Liver (tissue), 10 donors: ENCODE measurements at places on chromosomes 16 and 17. TPM values are rescaled to one million over a fixed set of nuclear protein-coding genes. Genes with fewer than 3 reads are reported as not detected.

GRCh38 chr16:67284699-67285646, 5.6 kb downstream of the PLEKHG4 start:
- no peaks in the 10 kb centered on the region for H3K4me1 ChIP-seq
- H3K4me3 ChIP-seq = no peak overlapping the region
- no peak for DNase-seq
- no peaks in the 10 kb centered on the region for H3K27me3 ChIP-seq
- no peak overlapping the region for H3K27ac ChIP-seq
- H3K36me3 ChIP-seq = no peaks in the 10 kb centered on the region

DNA sequence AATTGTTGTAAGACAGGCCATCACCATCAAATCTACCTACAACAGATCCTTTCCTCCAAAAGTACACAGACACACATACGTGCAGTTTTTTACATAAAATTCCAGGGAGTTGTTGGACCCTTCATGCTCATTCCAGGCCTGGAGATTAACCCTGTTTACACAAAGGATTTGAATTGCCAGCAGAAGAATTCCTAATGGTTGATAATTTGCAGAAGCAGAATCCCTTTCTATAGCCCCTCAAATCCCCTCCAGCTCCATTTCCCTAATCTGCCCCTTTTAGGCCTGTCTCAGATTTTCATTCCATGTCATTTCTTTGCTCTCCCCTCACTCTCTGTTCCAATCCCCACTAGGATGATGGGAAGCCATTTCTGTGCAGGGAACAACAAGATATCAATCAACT, 102.9 kb upstream of the TOX3 start:
- H3K27me3 ChIP-seq = no peaks in the 10 kb centered on the region
- no peaks in the 10 kb centered on the region for H3K4me1 ChIP-seq
- no peaks in the 10 kb centered on the region for H3K36me3 ChIP-seq
- DNase-seq = no peak
- H3K4me3 ChIP-seq = no peak overlapping the region
- no peak overlapping the region for H3K27ac ChIP-seq

- H3K36me3 ChIP-seq = no peaks in the 10 kb centered on the region
- no peak for DNase-seq
- no peaks in the 10 kb centered on the region for H3K27me3 ChIP-seq
- no peak overlapping the region for H3K4me3 ChIP-seq
Observed at GRCh38 chr16:50974438-50975036, 176.5 kb downstream of the SALL1 start.

DNA sequence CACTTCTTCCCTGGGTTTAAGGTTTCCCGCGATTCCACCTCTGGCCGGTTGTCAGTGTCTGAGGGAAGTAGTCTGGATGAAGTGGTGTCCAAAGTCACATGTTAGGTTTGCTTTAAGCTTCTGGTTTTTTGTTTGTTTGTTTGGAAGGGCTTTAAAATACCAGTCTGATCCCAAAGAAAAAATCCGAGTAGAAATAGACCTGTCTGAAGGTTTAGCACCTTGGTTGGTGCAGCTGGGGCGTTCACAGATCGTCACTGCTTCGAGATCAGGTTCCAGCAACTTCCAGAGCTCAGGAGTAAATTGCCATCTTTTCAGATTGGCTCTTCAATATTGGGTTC, 567 bp downstream of the TMEM97 start:
- no peaks in the 10 kb centered on the region for H3K36me3 ChIP-seq
- H3K27ac ChIP-seq = peak overlapping the region; percentile 83
- DNase-seq = no peak
- H3K27me3 ChIP-seq = no peaks in the 10 kb centered on the region

- no peak overlapping the region for H3K27ac ChIP-seq
- H3K36me3 ChIP-seq = peaks cover 5% of the 10 kb centered on the region
- no peaks in the 10 kb centered on the region for H3K4me1 ChIP-seq
- H3K27me3 ChIP-seq = no peaks in the 10 kb centered on the region
Observed at GRCh38 chr16:69929480-69929879, 21.7 kb upstream of the CLEC18A start.

DNA sequence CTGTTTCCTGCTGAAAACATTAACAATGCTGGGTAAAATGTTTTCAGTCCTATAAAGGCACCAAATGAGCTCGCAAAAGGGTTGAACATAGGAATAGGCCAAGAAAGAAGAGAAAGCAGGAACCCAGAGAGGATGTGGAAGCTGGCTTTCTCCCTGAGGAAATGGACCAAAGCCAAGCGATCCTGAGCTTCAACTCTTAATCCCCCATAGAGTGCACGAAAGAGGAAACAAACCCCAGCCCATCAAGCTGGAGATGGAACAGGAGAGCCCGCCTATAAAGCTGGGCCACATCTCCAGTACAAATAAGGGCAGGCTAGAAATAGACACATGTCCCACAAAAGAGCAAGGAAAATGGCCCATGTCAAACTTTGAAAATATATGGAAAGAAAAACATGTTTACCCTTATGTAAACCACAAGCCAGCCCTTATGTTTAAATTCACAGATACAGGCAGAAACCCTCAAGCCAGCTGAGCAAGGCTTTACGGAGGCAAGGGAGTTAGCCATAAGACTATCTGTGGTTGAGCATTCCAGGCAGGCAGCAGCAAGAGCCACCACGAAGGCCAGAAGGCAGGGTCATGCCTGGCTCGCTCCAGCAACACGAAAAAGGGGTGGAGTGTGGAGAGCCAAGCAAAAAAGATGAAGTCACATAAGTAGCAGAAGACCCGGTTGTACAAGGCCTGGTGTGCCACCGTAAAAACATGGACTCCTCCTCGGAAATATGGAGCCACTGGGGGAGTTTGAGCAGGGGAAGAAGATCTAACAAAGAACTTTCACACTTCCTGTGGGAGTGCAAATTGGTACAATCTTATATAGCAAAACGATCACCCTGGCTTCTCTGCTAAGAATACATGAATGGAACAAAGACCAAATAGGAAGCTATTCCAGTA, 27.8 kb downstream of the COPRS start:
- H3K27me3 ChIP-seq = no peaks in the 10 kb centered on the region
- H3K27ac ChIP-seq = no peak overlapping the region
- H3K36me3 ChIP-seq = no peaks in the 10 kb centered on the region

DNA sequence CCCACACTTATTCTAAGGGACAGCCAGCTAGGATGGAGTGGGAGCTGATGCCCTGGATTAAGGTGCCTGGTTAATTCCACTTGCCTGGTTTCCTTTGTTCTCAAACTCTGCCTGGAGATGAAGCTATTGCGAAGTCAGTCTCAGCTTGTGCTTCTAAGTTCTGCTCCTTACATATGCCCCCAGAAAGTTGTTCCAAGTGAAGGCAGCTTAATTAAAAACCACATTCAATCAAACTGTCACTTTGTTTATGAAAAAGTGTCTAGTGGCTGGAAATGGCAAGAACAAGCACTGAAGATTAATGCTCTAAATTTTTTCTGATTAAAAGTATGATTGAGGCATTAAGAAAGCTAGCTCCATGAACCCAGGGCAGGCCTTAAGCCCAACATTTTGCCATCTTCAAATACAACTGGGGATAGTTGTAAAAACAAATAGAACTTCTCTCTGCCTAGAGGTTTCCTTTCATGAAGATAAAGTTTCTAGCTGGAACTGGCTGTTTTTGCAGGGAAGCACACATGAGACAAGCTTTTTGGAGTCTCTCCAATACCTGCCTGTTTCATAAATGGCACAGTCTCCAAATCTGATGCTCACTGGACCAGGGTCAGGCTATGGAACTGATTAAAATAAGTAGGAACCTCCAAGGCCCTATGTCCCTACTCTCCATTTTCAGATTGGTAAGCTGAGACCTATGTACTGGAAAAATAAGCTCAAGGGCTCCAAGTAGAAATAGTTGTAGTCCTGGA, 100.9 kb downstream of the GRIN2A start:
- no peak overlapping the region for H3K27ac ChIP-seq
- H3K4me3 ChIP-seq = no peak overlapping the region
- DNase-seq = no peak
- H3K36me3 ChIP-seq = no peaks in the 10 kb centered on the region
- H3K4me1 ChIP-seq = no peaks in the 10 kb centered on the region

- H3K4me3 ChIP-seq = no peak overlapping the region
- H3K27me3 ChIP-seq = no peaks in the 10 kb centered on the region
- no peak overlapping the region for H3K27ac ChIP-seq
Observed at GRCh38 chr17:39156491-39156890, 5.1 kb upstream of the PLXDC1 start.

- H3K36me3 ChIP-seq = no peaks in the 10 kb centered on the region
- DNase-seq = peak; percentile 61
- no peaks in the 10 kb centered on the region for H3K27me3 ChIP-seq
- no peak overlapping the region for H3K4me3 ChIP-seq
Observed at GRCh38 chr17:58303971-58304749, 23.4 kb upstream of the MPO start.

DNA sequence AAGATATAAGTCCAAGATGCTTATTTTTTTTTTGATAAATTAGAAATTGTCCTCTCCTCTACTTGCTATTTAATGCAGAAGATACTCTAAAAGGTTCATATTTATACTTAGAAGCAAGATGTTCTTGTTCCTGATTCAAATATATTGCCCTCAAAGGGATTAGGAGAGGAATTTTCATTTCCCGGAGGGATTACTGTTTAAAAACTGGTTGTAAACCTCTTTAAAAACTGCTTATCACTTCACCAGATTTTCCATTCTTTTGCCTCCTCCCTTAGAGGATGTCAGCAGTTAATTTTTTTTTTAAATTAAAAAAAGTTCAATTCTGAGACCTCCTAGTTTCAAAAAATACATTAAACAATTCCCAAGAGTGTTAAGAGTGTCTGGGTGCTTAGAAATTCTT, 2.8 kb downstream of the TENT4B start:
- H3K27ac ChIP-seq = peak overlapping the region; percentile 79
- no peaks in the 10 kb centered on the region for H3K27me3 ChIP-seq
- DNase-seq = no peak
- peaks cover 10% of the 10 kb centered on the region for H3K4me1 ChIP-seq
- no peaks in the 10 kb centered on the region for H3K36me3 ChIP-seq

DNA sequence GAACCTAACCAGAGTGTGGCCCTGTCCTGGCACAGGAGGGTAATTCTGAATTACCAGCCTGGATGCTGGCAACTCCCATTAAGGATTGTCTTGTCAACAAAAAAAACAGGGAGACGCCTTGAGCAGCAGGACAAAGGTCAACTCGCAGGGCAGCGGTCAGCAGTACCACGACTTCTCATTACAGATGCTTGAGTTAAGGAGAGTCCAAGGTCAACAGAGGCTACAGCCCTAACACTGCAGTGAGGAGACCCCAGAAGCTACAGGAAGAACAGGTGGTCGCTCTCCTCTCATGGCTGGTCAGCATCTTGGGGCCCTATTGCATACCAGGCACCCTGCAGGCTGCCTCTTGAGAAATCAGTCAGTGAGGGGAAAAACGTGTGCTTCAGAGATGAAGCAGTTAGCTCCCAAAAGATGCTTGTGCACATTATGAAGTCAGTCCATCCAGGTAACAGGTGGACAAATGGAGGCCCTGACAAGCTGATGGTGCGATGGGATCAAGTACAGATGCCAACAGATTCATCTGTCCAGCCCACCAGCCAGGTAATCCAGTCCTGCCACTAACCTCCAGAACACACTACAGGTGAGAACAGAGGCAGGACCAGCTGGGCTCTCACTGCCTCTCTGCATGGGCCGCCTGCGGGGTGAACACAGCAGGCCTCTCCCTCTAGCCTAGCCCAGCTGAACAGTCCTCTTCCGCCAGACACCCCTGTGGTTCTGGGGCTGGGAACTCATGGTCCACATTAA, 4.2 kb downstream of the CSNK1D start:
- peaks cover 11% of the 10 kb centered on the region for H3K36me3 ChIP-seq
- peaks cover 69% of the 10 kb centered on the region for H3K4me1 ChIP-seq
- H3K27ac ChIP-seq = no peak overlapping the region
- H3K27me3 ChIP-seq = no peaks in the 10 kb centered on the region

DNA sequence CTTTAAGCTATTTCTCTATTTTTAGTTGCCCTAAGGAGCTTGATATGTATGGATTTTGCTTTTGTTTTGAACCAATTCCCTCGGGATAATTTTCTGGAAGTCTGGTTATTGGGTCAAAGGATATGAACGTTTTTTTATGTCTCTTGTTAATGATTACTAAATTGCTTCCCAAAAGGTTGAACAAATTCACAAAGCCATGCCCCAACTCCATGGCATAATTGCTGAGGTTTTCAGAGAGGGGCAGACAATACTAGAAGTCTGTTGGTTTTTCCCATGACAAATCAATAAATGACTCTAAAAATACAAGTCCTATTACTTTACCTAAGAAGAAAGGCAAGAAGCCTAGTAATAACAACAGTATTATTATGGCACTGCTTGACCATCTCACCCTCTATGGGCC, 11.4 kb upstream of the AKAP1 start:
- H3K27me3 ChIP-seq = no peaks in the 10 kb centered on the region
- peaks cover 20% of the 10 kb centered on the region for H3K4me1 ChIP-seq
- H3K36me3 ChIP-seq = peaks cover 4% of the 10 kb centered on the region
- no peak overlapping the region for H3K4me3 ChIP-seq
- no peak for DNase-seq

GRCh38 chr16:35687071-35687470, 2227.7 kb downstream of the TP53TG3F start:
- H3K4me1 ChIP-seq = no peaks in the 10 kb centered on the region
- H3K27me3 ChIP-seq = no peaks in the 10 kb centered on the region
- no peak overlapping the region for H3K27ac ChIP-seq
- DNase-seq = no peak
- H3K4me3 ChIP-seq = no peak overlapping the region

DNA sequence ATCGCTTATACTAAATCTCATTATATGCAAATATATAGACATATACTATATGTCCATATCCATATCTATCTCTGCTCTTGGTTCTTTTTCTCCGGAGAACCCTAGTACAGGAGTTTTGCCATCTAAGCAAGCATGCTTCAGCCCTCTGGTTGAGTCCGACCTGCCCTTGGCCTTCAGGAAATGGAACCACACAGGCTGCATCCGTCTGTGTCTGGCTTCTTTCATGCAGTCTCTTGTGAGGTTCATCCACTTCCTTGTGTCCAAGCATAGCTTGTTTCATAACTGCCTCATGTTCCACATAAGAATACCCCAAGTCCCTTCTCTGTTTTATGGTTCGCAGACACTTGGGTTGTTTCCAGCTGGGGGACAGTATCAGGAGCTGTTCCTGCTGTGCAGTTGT, 16.8 kb downstream of the SNX20 start:
- H3K4me3 ChIP-seq = no peak overlapping the region
- no peaks in the 10 kb centered on the region for H3K27me3 ChIP-seq
- H3K36me3 ChIP-seq = no peaks in the 10 kb centered on the region
- H3K4me1 ChIP-seq = peaks cover 5% of the 10 kb centered on the region
- no peak overlapping the region for H3K27ac ChIP-seq

- H3K4me3 ChIP-seq = no peak overlapping the region
- no peak for DNase-seq
- no peaks in the 10 kb centered on the region for H3K4me1 ChIP-seq
- no peak overlapping the region for H3K27ac ChIP-seq
- H3K27me3 ChIP-seq = no peaks in the 10 kb centered on the region
Observed at GRCh38 chr16:2278272-2278608, 10.3 kb upstream of the RNPS1 start.

- H3K36me3 ChIP-seq = peaks cover 8% of the 10 kb centered on the region
- H3K27me3 ChIP-seq = no peaks in the 10 kb centered on the region
- H3K4me3 ChIP-seq = no peak overlapping the region
- H3K4me1 ChIP-seq = peaks cover 9% of the 10 kb centered on the region
Observed at GRCh38 chr16:12773221-12773620, 30.5 kb downstream of the CPPED1 start.

The HOXB7 gene
- 0.28 TPM for total RNA-seq

The CAMKK1 gene
- 0.67 TPM for total RNA-seq

The NAA60 gene
- 11.3 TPM for total RNA-seq

The CACNG5 gene
- total RNA-seq = not detected

The KRT36 gene
- total RNA-seq = not detected

The RNF157 gene
- 2.9 TPM for total RNA-seq

The ADAMTS18 gene
- total RNA-seq = under 0.01 TPM

The IKZF3 gene
- 1.3 TPM for total RNA-seq

The GAN gene
- 5.5 TPM for total RNA-seq
